Vagina (tissue), 2 donors: ENCODE measurements at places on chromosomes 4 and X.

DNA sequence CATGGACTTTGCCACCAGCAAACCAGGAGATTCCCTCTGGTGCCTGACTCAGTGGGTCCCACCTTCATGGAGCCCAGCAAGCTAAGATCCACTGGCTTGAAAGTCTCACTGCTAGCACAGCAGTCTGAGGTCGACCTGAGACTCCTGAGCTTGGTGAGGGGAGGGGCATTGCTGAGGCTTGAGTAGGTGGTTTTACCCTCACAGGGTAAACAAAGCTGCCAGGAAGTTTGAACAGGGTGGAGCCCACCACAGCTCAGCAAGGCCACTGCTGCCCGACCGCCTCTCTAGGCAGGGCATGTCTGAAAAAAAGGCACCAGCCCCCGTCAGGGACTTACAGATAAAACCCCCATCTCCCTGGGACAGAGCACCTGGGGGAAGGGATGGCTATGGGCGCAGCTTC is 28.1 kb downstream of the FAM9A start:
- DNase-seq, result no peak

- no peak for DNase-seq
These were observed 33.5 kb downstream of the MSL3 start for GRCh38 chrX:11791537-11791936.

DNA sequence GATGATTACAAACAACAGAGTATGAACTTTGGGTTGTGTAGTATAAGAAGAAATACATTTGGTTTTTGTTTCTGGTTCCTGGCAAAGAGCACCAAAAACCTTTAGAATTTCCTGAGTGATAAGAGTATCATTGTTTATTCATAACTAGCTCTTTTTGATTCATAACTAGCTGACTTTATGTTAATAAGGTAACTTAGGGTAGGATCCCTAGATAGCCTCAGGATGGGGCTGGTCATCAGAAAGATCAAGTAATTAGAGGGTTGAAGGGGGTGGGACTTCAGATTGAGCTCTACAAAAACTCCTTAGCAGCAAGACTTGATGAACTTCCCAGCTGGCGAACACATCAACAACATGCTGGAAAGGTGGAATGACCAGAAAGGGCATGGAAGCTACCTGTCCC is 166.5 kb downstream of the SCFD2 start:
- no peak for DNase-seq

GRCh38 chrX:866441-866990 is 235.9 kb downstream of the SHOX start:
- DNase-seq, result peak; percentile 85

GRCh38 chr4:6771229-6771671 is 11.3 kb upstream of the KIAA0232 start:
- no peak for DNase-seq
